Stimulated activated CD8-positive, alpha-beta memory T cell treated with anti-CD3 and anti-CD28 coated beads, Interleukin-4, amount 100 ng/mL, for 4 hours (primary cell): ENCODE measurements at places on chromosomes 4 and X.

GRCh38 chr4:140816806-140817510, 60.8 kb upstream of the TBC1D9 start:
- DNase-seq: no peak

DNA sequence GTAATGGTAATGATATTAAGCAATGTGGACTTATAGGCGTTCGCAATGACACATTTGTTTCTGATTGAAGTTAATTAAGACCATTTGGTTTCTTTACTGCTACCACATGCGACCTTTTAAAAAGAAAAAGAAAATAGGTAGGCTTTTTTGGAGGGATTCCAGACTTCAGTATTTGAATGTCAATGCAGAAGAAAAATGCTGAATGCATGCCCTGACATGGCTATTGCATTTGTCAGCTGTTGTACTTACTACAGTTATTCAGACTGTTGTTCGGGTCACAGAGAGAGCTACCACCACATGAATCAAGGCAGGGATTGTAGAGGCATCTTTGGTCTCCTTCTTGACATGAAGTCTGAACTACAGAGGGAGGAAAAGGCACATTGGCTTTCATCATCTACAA, 163.7 kb downstream of the CORIN start:
- no peak for DNase-seq

GRCh38 chr4:7169134-7169533, 23.2 kb upstream of the SORCS2 start:
- DNase-seq: no peak

DNA sequence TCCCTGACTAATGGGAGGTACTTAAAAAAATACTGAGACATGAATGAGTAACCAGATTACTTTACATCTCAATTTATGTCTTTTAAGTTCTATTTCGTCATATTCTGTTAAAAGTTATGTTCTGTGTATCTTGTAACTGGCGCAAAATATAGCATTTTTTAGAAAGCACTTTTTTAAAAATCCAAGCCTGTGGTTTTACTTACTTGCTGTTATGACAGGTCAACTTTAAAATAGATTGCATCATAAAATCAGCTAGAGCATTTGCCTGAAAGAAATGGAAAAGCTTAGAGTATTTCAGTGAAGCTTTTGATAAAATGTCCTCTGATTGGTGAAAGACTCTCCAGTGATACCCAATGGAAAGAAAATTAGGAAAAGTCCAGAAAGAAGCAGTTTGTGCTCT, 1892.3 kb upstream of the TENM3 start:
- DNase-seq: no peak

GRCh38 chr4:151197247-151197646, 79.7 kb upstream of the PRSS48 start:
- no peak for DNase-seq

DNA sequence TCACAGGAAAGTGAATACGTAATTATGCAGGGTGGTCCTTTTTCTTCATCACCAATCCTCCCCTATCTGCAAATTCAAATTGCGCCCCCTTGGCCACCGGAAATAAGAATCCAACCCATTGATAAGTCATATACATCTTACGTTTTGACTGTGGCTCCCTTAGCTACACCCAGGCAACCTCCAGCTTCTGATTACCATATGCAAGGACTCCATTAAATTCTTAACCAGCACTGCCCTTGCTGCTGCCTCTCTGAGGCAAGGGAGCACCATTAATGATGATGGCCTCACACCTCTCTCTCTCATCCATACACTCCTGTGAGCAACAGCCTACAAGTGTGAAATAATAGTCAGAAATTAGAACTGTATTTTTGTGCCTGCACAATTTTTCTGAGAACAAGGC, 106.0 kb upstream of the NOCT start:
- no peak for DNase-seq

DNA sequence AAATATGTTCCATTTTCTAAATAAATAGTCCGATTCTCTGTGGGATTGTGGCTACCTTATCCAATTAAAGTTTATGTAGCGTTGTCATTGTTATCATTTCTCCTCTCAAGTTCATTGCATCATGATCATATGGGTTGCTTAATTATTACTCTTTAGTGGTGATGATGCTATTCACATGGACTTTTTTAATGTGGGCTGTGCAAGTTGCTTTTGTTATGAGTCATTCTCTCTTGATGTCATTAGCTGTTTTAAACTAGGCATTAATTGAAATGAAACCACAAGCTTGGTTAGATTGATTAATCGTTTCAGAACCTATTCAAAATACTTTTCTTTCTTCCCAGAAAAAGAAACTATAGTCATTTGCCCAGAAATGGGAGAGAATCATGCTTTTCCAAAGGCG, 38.2 kb downstream of the NHS start:
- no peak for DNase-seq

DNA sequence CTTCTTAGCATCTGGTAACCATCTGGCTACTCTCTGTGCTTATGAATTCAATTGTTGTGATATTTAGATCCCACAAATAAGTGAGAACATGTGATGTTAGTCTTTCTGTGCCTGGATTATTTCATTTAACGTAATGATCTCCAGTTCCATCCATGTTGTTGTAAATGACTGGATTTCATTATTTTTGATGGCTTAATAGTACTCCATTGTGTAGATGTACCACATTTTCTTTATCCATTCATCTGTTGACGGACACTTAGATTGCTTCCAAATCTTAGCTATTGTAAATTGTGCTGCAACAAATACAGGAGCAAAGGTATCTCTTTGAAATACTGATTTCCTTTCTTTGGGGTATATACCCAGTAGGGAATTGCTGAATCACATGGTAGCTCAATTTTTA, 30.0 kb upstream of the TMEM47 start:
- no peak for DNase-seq

GRCh38 chr4:81698538-81699296, 227.0 kb upstream of the RASGEF1B start:
- no peak for DNase-seq

GRCh38 chrX:67922966-67923365, 379.1 kb downstream of the AR start:
- DNase-seq: no peak

DNA sequence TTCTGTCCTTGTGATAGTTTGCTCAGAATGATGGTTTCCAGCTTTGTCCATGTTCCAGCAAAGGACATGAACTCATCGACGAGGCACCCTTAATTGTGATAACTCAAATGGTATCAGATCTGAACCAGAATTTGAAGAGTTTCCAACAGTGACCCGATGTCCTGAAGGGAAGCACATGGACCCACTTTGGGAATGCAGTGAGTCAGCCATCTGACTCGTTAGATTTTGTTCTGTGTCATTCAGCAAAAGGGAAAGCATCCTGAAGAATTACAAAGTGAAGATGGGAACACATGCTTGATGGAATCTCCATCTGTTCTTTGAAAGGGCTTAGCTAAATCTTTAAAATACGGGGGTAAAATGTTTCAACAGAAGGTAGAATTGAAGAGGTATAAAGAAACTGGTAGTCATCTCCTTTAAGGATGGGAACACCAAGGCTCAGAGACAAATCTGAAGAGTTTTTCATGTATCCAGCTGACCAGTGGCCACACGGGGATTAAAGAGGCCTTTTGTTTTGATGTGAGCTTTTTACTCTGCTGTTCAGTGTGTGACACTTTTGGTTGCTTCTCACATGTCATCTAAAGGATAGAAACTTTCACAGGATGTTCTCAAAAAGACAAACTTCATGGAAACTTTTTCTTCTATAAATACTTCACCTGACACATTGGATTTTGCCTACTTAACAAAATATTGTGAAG, 393.8 kb downstream of the INPP4B start:
- DNase-seq: no peak

- no peak for DNase-seq
Measured at GRCh38 chrX:153772316-153773217, 8.3 kb upstream of the SRPK3 start.

DNA sequence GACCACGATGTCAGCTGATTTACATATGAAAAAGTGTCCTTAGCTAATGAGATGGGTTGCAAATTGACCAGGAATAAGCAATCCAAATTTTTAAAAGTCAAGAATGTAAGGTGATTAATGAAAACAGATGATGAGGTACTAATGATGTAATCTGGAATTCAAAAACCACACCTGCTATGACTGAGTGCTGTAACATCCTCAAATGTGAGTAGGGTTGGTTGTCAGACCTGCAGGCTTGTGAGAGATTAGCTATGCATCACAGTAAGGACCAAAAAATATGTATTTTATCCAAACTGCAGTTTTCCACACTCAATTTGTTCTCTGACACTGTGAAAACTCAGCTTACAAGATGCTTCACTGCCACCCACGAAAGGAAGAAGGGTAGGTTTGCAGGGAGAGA, 242.5 kb downstream of the OPHN1 start:
- DNase-seq: no peak

- DNase-seq: no peak
Measured at GRCh38 chr4:14592950-14593349, 409.3 kb upstream of the CPEB2 start.

- DNase-seq: no peak
Measured at GRCh38 chrX:16586377-16587112, 63.4 kb upstream of the S100G start.

DNA sequence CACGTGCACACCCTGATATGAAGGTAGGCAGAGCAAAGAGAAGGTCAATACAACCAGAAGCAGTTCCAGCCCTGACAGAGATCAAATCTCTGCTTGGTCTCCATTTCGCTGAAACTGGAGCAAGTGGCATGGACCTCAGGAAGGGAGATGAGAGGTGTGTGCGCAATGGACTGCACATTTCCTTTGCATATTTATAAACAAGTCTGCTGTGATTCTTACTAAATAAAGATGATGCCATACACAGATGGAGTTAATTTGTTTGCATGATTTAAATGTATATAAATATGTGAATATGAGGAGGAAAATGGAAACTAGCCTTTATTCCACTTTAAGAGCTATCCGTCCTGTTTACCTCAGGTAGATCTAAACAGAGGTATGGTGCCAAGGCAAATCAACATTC, 2.1 kb upstream of the SCRG1 start:
- no peak for DNase-seq

GRCh38 chr4:6023731-6024130, 5.5 kb upstream of the C4orf50 start:
- DNase-seq: no peak

DNA sequence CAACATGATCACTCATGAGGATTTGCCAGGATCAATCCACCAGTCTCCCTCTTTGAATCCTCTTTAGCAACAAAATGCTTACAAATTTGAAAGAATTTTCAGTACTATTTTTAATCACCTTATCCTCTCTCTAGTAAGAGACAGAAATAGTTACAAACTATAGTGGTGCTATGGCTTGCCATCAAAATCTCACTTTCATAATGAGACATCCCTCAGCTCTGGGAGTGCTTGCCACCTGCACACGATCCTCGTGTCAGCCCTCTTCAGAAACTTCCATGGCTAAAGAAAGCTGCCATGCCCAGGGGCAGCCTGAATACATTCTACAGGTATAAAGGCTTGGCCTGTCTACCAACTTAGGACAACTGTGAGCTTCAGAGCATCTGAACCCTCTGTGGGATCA, 5.1 kb upstream of the DHX15 start:
- DNase-seq: no peak

- no peak for DNase-seq
Measured at GRCh38 chr4:147361726-147362125, 119.2 kb upstream of the EDNRA start.

- DNase-seq: no peak
Measured at GRCh38 chr4:70651864-70652506, 14.3 kb downstream of the JCHAIN start.

GRCh38 chr4:86482306-86483172, 111.6 kb upstream of the PTPN13 start:
- DNase-seq: no peak

DNA sequence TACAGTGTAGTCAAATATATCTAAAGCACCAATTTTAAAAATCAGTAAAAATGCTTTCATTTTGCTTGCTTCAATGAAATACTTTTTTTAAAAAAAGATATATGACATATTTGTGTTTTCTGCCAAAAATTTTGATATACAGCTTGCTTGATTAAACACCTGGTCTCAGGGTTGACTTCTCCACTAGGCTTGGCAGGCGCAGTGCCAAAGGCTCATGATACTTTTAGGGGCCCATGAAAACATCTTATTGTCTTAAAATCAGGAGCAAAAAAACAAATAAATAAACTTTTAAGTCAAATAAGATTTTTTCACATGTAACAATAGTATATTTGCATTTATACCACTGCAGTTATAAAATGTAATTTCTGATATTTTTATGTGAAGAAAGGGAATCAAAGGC, 95.6 kb downstream of the ADGRA3 start:
- no peak for DNase-seq

- DNase-seq: no peak
Measured at GRCh38 chr4:171983935-171984805, 171.0 kb downstream of the GALNTL6 start.

- DNase-seq: no peak
Measured at GRCh38 chrX:152843852-152844251, 13.0 kb downstream of the NSDHL start.

- no peak for DNase-seq
Measured at GRCh38 chrX:101482296-101482695, 3.0 kb upstream of the ARMCX4 start.

- DNase-seq: no peak
Measured at GRCh38 chrX:31449965-31450364, 378.1 kb upstream of the FTHL17 start.

- DNase-seq: no peak
Measured at GRCh38 chr4:39932776-39933402, 44.8 kb downstream of the PDS5A start.

GRCh38 chr4:91502365-91502764, 801.4 kb upstream of the GRID2 start:
- no peak for DNase-seq

- DNase-seq: no peak
Measured at GRCh38 chr4:34485252-34485651, 1759.1 kb downstream of the ARAP2 start.

DNA sequence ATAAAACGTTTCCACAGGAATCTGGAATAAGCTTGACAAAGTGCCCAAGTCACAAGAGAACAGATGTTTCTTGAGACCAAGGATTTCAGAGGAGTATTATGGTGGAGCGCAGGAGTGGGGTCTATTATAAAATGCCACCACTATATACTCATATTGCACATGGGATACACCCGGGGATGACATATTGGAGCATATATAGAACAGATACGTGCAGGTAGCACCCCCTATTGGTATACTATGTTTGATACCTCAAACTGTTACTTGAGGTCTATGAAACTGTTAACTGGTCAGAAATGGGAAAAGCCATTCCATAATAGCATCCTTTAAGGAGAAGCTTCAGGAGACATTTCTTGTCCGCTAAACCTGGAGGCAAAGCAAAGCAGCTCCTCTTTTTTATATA, 86.0 kb downstream of the PCYT1B start:
- DNase-seq: no peak

DNA sequence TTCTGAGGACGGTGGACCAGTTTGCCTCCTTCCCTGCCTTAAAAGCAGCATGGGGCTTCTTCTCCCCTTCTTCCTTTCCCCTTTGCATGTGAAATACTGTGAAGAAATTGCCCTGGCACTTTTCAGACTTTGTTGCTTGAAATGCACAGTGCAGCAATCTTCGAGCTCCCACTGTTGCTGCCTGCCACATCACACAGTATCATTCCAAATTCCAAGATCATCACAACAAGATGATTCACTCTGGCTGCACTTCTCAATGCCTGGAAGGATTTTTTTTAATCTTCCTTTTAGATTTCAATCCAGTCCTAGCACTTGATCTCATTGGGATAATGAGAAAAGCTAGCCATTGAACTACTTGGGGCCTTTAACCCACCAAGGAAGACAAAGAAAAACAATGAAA, 255.3 kb downstream of the RAPGEF2 start:
- DNase-seq: no peak
